ENCODE measurements at places on chromosomes 16 and 17.

DNA sequence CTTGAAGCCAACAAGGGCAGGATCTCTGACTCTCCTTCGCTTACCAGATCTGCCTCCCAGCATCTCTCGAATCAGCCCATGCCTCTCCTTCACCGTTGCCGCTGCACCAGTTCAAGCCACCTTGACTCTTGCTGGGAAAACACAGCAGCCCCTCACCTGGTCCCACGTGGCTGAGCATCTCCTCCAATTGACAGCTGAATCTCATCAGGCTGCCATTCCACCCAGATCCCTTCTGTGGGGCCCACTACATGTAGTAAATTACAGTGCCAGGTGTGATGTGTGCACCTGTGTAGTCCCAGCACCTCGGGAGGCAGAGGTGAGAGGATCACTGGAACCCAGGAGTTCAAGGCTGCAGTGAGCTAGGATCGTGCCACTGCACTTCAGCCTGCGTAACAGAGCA, 37.8 kb upstream of the C16orf78 start:
- DNase-seq, result no peak

DNA sequence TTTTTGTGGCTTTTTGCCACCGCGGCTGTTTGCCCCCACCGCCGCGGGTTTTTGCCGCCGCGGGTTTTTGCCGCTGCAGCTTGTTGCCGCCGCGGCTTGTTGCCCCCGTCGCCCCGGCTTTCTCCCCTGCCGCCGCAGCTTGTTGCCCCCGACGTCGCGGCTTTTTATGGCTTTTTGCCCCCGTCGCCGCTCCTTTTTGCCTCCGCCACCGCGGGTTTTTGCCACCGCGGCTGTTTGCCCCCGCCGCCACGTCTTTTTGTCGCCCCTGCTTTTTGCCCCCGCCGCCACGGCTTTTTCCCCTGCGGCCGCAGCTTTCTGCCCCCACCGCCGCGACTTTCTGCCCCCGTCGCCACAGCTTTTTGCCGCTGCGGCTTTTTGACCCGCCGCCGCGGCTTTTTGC, 149.5 kb downstream of the KCNJ18 start:
- no peak for DNase-seq

DNA sequence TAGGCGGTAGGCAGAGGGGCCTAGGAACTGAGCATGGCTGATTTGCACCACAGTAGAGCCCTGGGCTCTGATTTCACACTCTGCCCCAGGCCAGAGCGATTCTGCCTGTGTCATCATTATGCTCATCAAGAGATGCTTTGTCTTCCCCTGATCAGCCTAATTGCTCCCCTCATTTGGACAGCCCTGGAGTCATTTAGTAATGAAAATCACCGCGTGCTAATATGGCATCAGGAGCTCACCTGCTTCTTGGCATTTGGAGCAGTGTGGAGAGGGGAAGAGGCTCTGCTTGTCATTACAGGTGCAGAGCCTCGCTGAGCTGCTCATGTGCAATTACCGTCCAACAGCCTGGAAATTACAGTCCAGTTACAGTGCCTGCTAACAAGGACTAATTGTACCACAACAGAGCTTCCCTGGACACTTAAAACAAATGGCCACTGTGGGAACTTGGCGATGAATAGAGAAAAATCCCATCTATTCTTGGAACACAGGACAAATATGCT, 157.1 kb upstream of the WSCD1 start:
- no peak for DNase-seq

- DNase-seq, result no peak
Measured at GRCh38 chr17:22443061-22443460, 750.7 kb downstream of the KCNJ18 start.

DNA sequence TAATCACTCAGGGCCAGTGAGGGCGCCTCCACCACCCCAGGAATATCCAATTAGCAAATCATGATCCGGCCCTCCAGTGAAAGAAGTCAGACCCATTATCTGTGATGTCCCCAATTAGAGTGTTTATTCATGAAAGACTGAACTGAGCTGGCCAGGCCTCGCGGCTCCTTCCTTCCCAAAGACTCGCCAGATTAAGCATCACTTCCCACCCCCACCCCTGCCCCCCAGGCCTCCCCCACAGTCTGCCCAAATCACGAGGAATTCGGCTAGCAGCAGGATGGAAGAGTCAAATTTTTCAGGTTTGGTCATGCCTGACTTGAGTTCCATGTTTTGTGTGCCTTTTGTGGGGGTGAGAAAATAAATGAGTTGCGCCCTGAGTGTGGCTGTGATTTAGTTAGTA, 298.4 kb upstream of the SALL1 start:
- no peak for DNase-seq

- peak; percentile 45 for DNase-seq
Measured at GRCh38 chr17:44919885-44920564, 4.7 kb upstream of the GFAP start.

DNA sequence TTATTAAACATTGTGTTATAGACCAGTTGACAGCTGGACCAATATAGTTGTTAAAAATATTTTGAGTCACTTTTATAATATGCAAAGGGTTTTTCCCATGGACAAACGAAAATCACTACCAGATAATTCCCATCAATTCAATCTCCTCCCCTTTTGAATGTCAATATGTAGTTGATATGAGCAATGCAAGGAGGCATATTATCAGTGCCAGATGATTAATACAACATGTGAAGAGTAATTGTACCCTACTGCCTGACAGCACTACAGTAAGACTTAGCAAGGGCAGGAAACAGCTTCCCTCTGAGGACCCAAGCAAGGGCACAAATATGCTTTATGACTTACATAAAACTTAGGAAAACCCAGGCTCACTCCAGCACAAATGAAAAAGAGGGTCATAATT, 17.3 kb downstream of the KANSL1 start:
- no peak for DNase-seq

GRCh38 chr16:12236589-12236988, 260.1 kb downstream of the SNX29 start:
- no peak for DNase-seq

DNA sequence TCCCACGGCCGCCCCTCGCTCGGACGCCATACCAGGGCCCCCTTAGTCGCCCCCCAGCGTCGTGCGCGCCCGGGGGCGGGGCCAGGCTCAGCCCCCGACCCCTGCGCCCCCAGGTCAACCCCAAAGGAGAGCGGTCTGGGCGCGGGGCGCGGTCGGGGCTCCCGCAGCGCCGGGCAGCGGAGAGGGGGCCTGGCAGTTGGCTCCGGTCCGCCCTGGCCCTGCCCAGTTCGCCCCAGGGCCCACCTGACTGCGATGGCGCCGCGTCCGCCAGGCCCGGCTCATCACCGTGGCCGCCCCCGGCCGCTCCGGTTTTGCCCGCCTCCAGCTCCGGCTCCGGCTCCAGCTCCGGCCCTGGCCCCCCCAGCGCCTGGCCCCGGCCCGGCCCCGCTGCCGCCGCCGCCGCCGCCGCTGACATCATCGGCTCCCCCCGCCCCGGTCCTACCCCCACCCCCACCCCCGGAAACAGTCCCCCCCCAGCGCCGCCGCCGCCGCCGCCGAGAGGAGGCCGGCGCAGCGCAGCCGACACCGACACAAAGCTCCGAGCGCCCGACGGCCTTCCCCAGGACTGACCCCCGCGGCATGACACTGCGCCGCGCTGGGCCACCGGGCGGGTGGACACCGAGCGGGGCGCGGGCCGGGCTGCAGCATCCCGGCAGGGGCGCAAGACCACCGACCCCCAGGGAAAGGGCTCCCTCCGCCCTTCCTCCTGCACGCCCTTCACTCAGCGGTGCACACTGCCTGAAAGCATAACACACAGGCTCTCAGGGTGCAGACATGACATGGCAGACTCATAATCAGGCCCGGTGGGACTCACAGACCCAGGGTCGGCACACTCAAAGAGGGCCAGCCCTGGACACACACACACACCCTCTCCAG, at the start of gene ZBTB4:
ZBTB4 (minus strand) TSS at position 419 of the 876 bp plus-strand sequence. CDS start 12,830 bp downstream, outside the sequence.
- no peak for DNase-seq

DNA sequence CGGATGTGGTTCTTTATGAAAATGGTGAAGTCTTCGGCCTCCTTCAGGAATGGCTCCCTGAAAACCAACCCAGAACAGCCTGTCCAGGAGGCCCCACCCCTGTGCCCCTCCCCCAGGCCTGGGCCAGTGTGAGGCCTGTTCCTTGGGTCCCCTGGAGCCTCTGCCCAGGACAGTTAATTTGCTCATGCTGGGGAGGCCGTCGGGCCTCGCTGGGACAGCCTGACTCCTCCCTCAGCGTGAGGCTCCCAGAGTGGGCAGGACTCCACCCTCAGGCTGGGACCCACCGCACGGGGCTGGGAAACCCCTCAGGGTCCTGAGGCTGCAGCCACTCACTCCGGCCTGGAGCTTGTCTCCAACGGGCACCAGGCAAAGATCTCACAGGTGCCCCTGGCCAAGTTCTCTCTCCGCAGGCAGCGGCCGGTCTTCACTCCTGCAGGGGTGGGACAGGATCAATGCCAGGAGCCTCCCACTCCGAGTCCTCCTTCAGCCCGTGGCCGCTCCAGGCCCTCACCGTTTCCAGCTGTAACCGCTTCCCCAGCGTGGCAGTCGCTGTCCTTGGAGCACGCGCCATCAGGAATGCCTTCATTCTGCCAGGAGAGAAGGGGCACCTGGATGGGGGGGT, 5.8 kb downstream of the P2RX5 start:
- no peak for DNase-seq

- no peak for DNase-seq
Measured at GRCh38 chr17:17921192-17922069, 50.8 kb downstream of the TOM1L2 start.

DNA sequence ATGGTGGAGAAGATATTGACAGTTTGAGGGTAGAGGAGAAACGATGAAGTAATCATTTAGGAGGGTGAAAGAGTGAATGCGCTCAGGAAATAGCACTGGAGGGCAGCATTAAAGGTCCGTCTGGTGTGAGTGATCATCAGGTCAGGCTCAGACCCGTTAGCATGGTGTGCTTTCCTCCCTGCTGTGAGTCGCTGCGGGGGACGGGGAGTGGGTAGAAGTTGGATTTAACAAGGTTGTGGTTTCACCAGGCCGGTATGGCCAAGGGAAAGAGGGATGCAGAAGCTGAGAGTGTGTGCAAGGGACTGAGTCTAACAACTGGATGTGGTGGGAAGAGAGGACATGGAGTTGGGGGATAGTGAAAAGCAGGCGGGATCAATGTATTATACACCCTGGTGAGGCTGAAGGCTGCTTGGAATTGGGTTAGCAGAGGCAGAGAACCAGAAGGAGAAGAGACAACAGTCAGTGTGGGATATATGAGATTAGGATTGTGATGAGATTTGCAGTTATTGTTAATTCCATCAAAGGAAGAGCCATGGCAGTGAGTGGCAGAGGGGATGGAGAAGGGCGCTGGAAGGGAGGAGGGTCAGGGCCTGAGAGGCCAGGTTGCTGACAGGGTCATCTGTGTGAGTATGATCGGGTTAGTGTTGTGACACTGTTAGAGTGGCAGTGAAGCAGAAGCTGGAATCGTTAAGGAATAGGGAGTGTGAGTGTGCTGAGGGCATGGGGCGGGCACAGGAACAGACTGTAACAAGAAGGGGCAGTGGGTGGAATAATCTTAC, 59.0 kb upstream of the TBX2 start:
- DNase-seq, result no peak

DNA sequence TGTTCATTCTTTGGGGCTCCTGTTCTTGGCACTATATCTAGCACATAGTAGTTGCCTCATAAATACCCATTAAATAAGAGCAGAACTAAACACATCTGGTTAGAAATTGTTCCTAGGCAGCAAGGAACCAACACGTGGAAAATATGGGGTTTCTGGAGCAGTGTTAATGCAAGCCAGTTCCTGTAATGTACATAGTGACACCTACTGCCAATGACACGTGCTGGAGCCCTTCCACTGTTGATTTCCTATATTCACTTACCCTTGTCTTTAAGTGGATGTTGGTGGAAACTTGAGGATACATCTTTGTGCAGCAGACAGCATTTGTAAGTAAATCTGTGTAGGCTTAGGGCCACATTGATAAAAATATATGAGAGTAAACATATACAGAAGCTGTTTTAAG, 1.6 kb upstream of the IRF8 start:
- no peak for DNase-seq

DNA sequence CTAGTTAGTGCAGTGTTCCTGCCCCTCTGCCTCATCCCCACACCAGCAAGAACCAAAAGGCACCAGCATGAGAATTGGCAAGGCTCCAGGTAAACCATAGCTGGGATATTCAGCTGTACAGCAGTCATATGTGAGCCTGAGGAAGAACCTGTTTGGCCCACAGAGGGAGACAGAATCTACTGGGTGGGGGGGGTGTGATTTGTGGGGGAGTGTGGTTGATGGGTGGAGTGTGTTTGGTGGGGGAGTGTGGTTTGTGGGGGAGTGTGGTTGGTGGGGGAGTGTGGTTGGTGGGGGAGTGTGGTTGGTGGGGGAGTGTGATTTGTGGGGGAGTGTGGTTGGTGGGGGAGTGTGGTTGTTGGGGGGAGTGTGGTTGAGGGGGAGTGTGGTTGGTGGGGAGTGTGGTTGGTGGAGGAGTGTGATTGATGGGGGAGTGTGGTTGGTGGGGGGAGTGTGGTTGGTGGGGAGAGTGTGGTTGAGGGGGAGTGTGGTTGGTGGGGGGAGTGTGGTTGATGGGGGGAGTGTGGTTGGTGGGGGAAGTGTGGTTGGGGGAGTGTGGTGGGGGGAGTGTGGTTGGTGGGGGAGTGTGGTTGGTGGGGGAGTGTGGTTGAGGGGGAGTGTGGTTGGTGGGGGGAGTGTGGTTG, 19.5 kb downstream of the MINK1 start:
- no peak for DNase-seq

DNA sequence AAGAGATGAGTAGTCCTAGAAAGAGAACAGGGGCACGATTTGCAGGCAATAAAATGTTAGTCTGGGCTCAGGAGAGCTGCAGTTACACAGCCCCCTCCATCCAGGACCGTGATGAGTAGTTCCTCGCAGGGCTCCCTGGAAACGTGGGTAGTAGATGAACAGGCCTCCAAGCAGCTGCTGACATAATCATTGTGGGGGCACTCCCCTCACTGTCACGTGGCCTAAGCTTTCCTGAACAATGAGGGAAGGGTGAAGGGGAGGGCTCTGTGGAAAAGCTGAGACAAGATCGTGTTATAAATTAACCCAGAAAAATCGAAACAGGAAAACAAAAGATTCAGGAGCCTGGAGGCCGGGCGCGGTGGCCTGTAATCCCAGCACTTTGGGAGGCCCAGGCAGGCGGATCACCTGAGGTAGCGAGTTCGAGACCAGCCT, 1.3 kb upstream of the PER1 start:
- peak; percentile 73 for DNase-seq

- DNase-seq, result no peak
Measured at GRCh38 chr17:55334285-55334684, 69.5 kb downstream of the HLF start.

GRCh38 chr17:38591759-38592241, 14.0 kb downstream of the SRCIN1 start:
- DNase-seq, result no peak

- no peak for DNase-seq
Measured at GRCh38 chr16:1771864-1772361, 570 bp upstream of the NME3 start.

- no peak for DNase-seq
Measured at GRCh38 chr17:39801055-39801454, 63.1 kb downstream of the IKZF3 start.

- no peak for DNase-seq
Measured at GRCh38 chr16:65916995-65917394, 449.5 kb upstream of the CDH5 start.
